ENCODE measurements at places on chromosomes 1 and 21. TPM values are rescaled to one million over a fixed set of nuclear protein-coding genes. Genes with fewer than 3 reads are reported as not detected.

CELSR2 gene
- 20.9 TPM for total RNA-seq

PIK3R3 gene
- total RNA-seq = 22.0 TPM

KCNJ10 gene
- total RNA-seq = not detected

GPX7 gene
- 8.6 TPM for total RNA-seq

MXRA8 gene
- 73.1 TPM for total RNA-seq

OR2AK2 gene
- total RNA-seq = not detected

TACSTD2 gene
- total RNA-seq = 19.2 TPM

SMYD2 gene
- total RNA-seq = 21.6 TPM

RHD gene
- not detected for total RNA-seq

IQCC gene
- 3.5 TPM for total RNA-seq

BCAN gene
- total RNA-seq = 0.52 TPM

UMODL1 gene
- not detected for total RNA-seq

TFF1 gene
- total RNA-seq = 241 TPM
